ENCODE measurements at places on chromosomes 16 and 17. TPM values are rescaled to one million over a fixed set of nuclear protein-coding genes. Genes with fewer than 3 reads are reported as not detected.

The EIF3CL gene
- total RNA-seq = 75.7 TPM

The GNGT2 gene
- not detected for total RNA-seq

The SLC5A11 gene
- total RNA-seq = not detected

The AOC3 gene
- 0.32 TPM for total RNA-seq

The RDM1 gene
- 0.43 TPM for total RNA-seq

The ZG16 gene
- total RNA-seq = not detected

The CRISPLD2 gene
- total RNA-seq = 44.0 TPM

The ANKRD13B gene
- 8.6 TPM for total RNA-seq

The MYH1 gene
- not detected for total RNA-seq

The FOXF1 gene
- total RNA-seq = 10.3 TPM

The SGCA gene
- total RNA-seq = 0.32 TPM

The CD300E gene
- total RNA-seq = not detected

The KRT12 gene
- not detected for total RNA-seq

The FASN gene
- total RNA-seq = 280 TPM

The SEPTIN1 gene
- total RNA-seq = not detected

The KCNH6 gene
- total RNA-seq = not detected

The KRT25 gene
- not detected for total RNA-seq

The OR3A1 gene
- 0.32 TPM for total RNA-seq

The EXOC3L1 gene
- total RNA-seq = not detected

The HBM gene
- total RNA-seq = not detected

The SRR gene
- 35.0 TPM for total RNA-seq

The KRTAP16-1 gene
- total RNA-seq = not detected

The SCNN1G gene
- not detected for total RNA-seq

The PRCD gene
- total RNA-seq = 2.2 TPM

The CPPED1 gene
- 13.8 TPM for total RNA-seq

The MLKL gene
- 8.7 TPM for total RNA-seq

The C1QTNF8 gene
- not detected for total RNA-seq

The C17orf107 gene
- total RNA-seq = 3.9 TPM

The DPEP3 gene
- not detected for total RNA-seq

The SOCS7 gene
- total RNA-seq = 11.2 TPM

The GPR139 gene
- not detected for total RNA-seq

The HEATR9 gene
- not detected for total RNA-seq

The MYOCD gene
- 11.0 TPM for total RNA-seq

The KRT24 gene
- total RNA-seq = not detected

The GSE1 gene
- 48.4 TPM for total RNA-seq

The CRYBA1 gene
- 0.43 TPM for total RNA-seq

The PIPOX gene
- total RNA-seq = 1.7 TPM

The KRTAP2-1 gene
- not detected for total RNA-seq

The LGALS9 gene
- total RNA-seq = 2.3 TPM

The DHX40 gene
- 44.1 TPM for total RNA-seq

The ADAMTS18 gene
- total RNA-seq = not detected

The LRRC37A2 gene
- 10.8 TPM for total RNA-seq

The ASPA gene
- total RNA-seq = under 0.01 TPM

The MT4 gene
- not detected for total RNA-seq

The HMOX2 gene
- 57.9 TPM for total RNA-seq

The TBC1D3C gene
- total RNA-seq = not detected

Data from fibroblast of villous mesenchyme (primary cell).